ENCODE measurements at places on chromosomes 4 and X.

DNA sequence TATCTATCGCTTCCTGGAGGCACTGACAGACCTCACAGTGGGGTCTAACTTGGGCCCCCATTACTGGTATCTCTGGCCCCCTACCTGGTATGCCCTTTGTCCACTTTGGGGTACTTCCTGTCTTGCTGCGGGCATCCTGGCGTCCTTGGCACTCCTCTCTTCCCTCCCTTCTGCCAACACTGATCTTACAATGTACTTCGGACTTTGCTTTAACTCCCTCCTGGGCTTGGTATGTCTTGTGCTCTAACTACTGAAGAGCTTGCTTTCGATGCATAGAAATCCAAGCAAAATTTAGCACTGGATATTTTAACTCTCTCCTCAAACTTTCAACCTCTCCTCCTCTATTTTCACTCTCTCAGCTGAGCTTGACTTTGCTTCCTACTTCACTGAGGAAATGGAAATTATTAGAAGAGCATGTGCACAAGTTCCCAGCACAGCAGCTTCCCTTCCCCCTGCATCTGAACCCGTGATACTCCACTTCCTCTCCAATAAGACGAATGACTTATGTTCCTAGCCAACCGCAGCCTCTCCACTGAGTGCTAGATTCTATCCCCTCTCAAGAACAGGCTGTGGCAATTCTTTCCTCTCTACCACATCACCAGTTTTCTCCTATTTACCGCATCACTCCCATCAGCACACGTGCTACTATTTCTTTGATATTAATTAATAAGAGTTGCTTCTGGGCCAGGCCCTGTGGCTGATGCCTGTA, 52.9 kb downstream of the SUPT20HL2 start:
- DNase-seq = no peak

- DNase-seq = no peak
These were observed 471.7 kb upstream of the HS3ST1 start for GRCh38 chr4:11900359-11900758.

DNA sequence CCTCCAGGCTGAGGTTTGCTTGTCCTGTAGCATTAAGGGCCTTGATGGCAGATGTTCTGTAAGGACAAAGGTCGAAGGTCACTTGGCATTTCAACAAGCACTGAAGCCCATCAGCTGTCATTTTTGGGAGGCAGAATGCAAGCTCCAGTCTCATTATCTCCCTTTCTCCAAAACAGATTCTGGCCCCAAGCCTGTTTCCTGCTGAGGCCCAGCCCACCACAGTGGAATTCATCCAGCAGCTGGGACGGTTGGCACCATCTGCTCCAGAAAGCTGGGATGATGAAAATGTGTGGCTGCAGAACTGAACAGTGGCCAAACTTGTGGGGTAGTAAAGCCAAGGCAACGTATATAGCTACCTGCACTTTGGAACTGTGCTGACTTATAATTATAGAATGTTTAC, 17.7 kb upstream of the PPEF2 start:
- no peak for DNase-seq

- no peak for DNase-seq
These were observed 809 bp upstream of the SLC6A14 start for GRCh38 chrX:116435597-116435996.

- no peak for DNase-seq
These were observed 52.5 kb downstream of the BANK1 start for GRCh38 chr4:101843054-101843453.
